ENCODE measurements at places on chromosomes 1 and 21. TPM values are rescaled to one million over a fixed set of nuclear protein-coding genes. Genes with fewer than 3 reads are reported as not detected.

RIPPLY3 gene
- not detected for total RNA-seq

THEM5 gene
- not detected for total RNA-seq

LCE3B gene
- not detected for total RNA-seq

VPS72 gene
- total RNA-seq = 27.1 TPM

PIGR gene
- not detected for total RNA-seq

RTCA gene
- 22.7 TPM for total RNA-seq
